ENCODE measurements at places on chromosomes 2 and 18. TPM values are rescaled to one million over a fixed set of nuclear protein-coding genes. Genes with fewer than 3 reads are reported as not detected.
A peak's percentile ranks its signal among the peaks of the same experiment; 100 is the strongest.

The MYL12B gene
- 358 TPM for total RNA-seq

The CCNT2 gene
- 50.3 TPM for total RNA-seq

The HEATR5B gene
- 24.0 TPM for total RNA-seq

The RAX gene
- not detected for total RNA-seq

The ALPG gene
- not detected for total RNA-seq

The NCKAP1 gene
- total RNA-seq: 0.69 TPM

The CIDEA gene
- not detected for total RNA-seq

The CTAGE1 gene
- total RNA-seq: not detected

The MSTN gene
- not detected for total RNA-seq

The CIB4 gene
- total RNA-seq: not detected

- no peak for DNase-seq
Measured at GRCh38 chr2:237815637-237816036, 17.1 kb downstream of the RBM44 start.

DNA sequence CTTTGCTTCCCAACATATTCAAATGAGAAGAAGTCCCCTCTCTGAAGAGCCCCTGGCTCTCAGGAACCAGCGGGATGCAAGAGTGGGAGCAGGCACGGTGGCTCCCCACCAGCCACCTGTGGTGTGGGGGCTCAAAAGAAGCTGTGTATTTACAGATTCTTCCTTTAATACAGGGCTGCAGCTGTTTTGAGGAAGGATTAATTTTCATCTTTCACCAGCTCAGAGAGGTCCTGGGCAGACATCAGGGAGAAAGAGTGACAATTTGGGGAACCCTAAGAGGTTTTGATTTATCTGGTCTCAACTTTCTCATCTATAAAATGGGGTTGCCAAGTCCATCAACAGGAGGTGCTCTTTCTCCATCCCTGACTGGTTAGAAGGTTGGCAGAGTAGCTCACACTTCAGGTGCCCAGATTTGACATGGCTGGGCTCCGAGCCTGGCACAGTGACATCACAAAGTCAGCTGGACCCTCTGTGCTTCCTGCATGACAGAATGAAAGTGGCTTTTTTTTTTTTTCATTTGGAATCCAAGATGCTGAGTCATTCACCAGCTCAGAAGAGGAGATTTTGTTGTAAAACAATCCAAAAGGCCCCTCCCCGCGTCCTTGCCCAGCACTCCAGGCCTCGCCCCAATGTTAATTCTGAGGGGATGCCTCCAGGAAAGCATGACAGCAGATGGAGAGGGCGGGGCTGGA, 15.5 kb upstream of the SIX2 start:
- no peak for DNase-seq

GRCh38 chr18:63083555-63083954, 236.0 kb downstream of the BCL2 start:
- DNase-seq: no peak

GRCh38 chr2:31012406-31012805, 125.8 kb downstream of the GALNT14 start:
- DNase-seq: no peak

DNA sequence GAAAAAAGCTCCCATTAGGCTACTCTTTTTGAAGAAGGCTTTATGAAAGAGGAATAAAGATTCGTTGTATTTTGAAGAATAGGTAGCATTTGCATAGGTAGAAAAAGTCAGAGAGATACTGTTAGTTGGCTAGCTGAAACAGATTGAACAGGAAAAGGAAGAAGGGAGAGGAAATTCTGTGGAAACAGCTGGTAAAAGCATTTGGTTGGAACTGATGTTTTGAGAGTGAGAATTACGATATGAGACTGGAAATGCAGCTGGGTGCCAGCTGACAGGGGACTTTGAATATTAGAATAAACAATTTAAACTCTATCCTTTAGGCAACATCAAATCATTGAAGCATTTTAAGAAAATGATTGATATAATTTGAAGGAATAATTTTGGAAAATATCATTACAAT, 96.7 kb upstream of the CNTNAP5 start:
- DNase-seq: no peak

- peak; percentile 84 for DNase-seq
Measured at GRCh38 chr18:12327510-12328178, 19.6 kb downstream of the TUBB6 start.

DNA sequence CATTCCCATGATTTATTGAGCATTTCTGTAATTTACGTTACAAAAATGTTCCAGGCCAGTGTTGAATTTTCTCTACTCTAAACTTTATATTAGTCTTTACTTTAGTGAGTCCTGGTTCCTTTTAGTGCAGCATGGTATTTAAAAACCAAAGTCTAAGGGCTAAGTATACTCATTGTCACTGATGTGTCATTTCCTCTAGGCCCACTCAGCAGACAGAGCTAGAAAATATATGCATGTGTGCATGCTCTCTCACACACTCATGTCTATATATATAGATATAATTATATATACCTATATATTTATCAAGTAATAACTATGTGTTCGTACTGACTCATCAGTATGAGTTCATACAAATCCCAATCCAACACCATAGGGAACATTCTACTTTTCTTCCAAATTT, 132.5 kb upstream of the SLC8A1 start:
- no peak for DNase-seq
